ENCODE measurements at places on chromosomes 3 and 15.

- DNase-seq = no peak
Observed at GRCh38 chr3:170651260-170651845, 65.5 kb upstream of the SLC7A14 start.

DNA sequence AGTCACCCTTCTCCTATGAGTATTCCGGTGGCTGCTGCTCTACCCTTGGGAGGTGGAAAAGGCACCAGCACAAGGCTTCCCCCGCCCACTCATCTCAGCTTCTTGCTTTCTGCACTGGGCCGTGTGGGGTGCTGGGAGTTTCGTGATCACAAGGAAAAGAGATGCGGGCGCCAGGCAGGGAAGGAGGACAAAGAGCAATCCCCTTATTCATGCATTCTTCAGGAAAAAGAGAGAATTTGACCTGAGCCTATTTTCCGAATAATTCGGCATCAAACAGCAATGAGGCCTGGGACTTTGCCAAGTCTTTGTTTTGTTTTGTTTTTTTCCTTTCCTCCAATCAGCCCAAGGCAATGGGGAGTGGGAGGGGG lies 102.2 kb upstream of the LPP start:
- no peak for DNase-seq

GRCh38 chr15:43151688-43152087 lies 18.3 kb downstream of the TMEM62 start:
- DNase-seq = no peak

DNA sequence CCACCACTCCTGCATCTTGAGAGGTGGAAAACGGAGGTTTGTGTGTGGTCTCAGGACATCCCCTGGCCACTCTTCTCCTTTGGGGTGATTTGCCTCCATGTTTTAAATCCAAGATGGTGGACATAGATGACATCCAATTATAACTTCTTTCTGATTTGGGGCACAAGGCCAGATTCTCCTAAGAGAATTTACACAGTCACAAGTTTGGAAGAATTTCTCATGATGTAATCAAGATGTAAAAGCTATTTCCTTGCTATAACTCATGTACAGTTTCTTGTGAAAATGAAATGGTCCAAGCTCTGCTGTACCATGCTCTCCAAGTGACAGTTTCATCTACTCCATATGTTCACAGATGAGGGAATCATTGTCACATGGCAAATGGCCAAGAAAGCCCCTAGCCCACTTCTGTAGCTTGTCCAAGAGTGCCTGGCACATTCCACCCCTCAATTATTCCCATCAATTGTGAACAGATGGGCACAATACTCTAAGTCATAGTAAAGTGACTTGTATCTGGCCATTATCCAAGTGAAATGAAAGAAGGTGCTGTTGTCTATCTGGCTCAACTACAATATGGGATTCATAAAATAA lies 134.6 kb upstream of the ROPN1 start:
- DNase-seq = peak; percentile 99

DNA sequence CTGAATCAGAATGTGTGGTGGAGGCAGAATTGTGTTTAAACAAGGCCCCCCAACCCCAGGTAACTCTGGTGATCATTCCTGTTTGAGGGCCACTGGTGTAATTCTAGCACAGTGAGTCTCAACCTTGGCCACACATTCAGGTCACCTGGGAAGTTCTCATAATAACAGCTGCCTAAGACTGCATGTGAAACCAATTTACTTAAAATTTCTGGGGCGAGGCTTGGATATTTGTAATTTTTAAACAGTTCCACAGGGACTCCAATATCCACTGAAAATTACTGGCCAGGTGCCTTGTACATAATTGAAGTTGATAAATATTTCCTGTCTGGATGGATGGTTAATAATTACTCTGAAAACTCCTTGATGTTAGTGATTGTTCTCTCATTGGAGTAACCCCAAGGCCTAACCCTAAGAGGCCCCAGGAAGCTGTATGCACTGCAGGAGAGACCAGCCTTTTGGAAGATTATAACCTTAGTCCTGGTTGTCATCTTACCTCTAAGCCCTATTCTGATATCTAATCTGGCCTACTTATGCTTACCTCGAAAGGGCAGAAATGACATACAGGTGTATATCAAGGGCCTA lies 25.7 kb upstream of the EPHB1 start:
- DNase-seq = no peak

All from NCI-H446 treated with DMSO at 0.1 percent for 48 hours (cell line).